ENCODE measurements at places on chromosomes 11 and 22.
A peak's percentile ranks its signal among the peaks of the same experiment; 100 is the strongest.

- no peak for DNase-seq
These were observed 35.8 kb downstream of the OR4C6 start for GRCh38 chr11:55697817-55698216.

- peak; percentile 72 for DNase-seq
These were observed 63.0 kb downstream of the PPFIBP2 start for GRCh38 chr11:7576726-7577290.

GRCh38 chr11:130480711-130481140 lies 32.3 kb downstream of the ADAMTS15 start:
- DNase-seq = peak; percentile 48

- no peak for DNase-seq
These were observed 22.6 kb downstream of the MRGPRD start for GRCh38 chr11:68958211-68958610.

DNA sequence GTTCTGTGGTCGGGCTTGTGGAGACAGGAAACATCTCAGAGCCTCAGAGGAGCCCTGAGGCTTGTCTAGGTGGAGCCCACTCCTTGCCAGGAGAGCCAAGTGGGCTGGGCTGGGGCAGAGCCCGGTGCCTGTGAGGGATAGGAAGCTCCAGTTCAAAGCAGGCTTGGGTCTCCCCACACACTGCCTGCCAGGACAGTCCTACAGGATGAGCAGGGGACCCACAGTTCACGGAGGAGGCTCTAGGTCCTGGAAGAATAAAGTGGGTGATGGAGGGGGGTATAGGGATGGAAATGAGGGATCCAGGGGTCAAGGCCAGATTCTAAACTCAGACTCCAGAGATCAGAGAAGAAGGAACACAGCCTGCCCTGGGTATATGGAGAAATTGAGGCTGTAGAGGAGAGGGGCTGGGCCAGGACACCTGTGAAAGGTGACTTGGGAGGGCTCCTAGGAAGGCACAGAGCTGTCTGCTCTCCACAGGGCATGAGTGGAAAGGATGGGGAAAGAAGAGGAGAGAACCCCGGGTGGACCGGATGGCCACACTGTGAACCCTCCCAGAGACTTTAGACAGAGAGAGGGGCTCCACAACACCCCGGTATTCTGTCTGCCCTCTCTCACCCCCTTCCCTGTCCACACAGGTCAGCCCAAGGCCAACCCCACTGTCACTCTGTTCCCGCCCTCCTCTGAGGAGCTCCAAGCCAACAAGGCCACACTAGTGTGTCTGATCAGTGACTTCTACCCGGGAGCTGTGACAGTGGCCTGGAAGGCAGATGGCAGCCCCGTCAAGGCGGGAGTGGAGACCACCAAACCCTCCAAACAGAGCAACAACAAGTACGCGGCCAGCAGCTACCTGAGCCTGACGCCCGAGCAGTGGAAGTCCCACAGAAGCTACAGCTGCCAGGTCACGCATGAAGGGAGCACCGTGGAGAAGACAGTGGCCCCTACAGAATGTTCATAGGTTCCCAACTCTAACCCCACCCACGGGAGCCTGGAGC lies 7.4 kb downstream of the IGLL5 start:
- no peak for DNase-seq

DNA sequence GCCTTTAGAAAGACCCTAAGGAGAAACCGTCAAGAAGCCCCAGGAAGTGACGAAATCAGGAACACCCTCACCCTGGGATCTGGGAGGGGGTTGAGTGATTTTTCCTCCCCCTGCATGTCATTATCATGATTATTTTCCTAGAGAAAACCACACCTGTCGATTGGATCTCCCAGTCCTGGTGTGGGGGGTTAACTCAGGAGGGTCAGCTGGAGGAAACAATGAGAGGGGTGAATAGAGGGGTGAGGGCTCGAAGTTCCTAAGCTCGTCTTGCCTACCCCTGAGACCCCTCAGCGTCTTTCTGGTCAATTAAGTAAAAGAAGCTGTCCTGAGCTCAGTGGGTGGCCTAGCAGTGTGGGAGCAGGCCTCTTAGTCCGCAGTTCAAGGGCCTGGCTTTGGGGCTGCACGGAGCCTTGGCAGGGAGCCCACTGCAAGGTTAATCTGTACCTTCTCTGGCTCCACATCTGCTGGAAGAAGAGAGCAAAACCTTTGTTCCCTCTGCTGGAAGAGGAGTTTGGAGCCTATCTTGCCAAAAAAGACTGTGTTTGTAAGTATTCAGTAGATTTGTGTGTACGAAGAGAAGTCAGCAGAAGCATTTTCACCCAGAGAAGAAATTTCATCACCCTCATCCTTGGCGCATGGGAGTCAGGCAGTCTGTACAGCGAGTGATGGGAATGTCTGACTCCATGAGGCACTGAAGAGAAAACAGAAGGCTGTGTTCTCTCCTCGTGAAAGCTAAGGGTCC lies 34.2 kb upstream of the FTH1 start:
- DNase-seq = peak; percentile 5

DNA sequence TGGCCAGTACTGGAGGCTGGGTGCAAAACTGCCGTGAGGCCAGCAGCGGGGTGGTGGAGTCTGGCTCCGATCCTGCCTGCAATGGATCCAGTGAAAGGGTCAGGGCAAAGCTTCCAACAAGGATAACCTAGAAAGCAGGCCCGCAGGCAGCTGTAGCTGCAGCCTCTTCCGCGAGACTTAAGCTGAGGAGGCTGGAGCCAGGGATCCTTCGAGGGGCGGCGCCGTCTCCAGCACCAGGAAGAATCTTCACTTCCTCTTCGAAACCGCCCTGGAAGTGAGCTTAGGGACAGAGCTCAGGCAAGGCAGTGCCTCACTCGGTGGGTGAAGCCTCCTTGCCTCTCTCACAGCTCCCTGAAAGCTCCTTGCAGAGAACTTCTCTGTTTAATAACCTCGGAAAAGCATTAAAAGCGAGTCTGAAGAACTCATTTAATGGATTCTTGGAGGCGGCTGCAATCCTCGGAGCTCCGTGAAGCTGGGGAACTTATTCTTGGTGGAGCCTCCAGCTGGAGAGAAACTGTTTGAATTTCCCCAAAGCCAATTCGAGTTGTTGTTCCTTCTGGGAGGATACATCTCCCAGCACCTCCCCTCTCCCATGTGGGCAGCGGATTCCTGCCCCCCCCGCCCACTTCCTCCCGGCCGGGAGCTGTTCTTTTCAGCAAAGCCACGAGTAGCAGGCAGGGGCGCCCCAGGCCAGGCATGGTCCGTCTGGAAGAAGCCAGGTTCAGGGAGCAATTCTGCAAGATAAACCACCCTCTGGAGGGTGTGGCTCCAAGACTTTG lies 169.9 kb downstream of the CTTN start:
- peak; percentile 54 for DNase-seq

DNA sequence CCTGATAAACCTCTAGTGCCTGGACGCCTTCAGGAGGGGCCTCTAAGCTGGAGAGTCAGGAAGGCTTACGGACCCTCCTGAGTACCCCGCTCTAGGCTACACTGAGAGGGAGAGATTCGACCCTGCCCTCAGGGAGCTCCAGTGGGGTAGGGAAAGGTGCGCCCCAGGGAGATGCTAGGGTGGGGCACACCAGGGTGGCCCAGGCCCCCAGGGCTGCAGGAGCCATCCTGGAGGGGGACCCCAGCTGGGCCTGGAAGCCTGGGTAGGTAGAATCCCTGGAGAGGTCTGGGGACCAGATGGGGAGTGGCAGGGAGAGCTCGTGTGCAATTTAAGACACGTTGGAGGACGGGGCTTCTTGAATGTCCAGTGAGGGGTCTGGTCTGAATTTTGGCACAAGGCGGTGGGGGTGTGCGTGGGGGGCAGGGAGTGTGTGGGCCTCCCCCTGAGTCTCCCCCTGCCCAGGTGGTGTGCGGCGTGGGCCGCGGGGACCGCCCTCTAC lies 4.7 kb downstream of the CARNS1 start:
- no peak for DNase-seq

DNA sequence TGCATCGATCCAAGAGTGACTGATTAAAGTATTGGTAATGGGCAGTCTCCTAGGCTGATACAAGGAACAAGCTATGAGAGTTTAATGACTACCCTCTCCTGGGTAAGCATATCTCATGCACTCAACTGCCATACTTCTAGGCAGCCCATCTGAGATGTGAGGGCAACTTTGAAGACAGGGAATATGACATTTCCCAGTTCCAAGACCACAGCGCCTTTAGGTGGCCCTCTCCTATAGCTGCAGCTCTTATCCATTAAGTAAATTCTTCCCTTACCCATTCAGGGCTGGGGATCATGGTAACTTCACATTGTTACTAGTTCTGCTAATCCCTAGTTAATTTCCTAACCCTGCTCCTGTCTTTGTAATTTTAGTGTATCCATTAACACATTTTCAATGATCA lies 157.3 kb upstream of the CTSC start:
- DNase-seq = no peak

GRCh38 chr11:109033627-109034338 lies 368.9 kb downstream of the DDX10 start:
- DNase-seq = peak; percentile 96

DNA sequence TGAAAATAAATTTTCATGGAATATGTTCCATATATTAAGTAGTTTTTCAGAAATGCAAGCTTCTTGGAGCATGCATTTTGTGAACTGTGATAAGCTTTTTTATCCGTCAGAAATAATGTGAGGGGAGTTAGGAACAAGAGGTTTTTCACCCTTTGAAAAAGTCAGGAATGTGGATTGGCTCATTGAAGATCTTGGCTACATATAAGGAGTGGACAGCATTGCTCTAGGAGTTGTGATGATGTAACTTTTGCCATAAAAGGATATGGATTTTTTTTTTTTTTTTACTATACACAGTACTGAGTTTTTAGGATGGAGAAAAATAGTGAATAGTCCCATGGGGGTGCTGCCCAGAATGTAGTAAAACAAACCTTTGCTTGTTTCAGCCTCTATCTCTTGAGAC lies 180.2 kb downstream of the NAV2 start:
- peak; percentile 53 for DNase-seq

DNA sequence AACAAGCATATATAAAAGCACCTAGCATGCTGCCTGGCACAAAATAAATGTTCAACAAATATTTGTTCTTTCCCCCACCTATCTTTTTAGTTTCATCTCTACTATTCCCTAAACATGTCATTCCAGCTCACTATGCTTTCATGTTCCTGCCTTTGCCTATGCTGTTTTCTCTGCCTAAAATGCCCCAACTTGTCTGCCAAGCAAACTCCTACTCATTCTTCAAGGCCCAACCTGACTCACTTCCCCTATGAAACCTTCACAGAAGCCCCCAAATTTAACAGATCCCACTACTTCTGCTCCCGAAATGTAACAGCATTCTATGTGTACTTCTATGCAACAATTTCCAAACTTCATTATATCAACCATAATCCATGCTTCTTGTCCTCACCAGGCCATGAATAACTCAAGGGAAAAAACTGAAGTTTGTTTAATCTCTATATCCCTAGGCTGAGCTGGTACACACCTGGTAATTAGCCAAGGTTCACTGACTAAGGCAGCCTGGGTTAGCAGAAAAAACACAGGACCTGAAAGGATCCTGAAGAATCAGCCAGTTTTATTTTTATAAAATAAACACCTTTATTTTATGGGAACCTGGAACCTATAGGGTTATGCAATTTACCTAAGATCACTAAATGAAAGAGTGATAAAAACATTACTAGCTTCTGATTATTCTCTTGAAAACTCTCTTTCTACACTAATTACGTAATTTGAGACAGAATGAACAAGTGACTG lies 72.2 kb downstream of the PAK1 start:
- DNase-seq = no peak

DNA sequence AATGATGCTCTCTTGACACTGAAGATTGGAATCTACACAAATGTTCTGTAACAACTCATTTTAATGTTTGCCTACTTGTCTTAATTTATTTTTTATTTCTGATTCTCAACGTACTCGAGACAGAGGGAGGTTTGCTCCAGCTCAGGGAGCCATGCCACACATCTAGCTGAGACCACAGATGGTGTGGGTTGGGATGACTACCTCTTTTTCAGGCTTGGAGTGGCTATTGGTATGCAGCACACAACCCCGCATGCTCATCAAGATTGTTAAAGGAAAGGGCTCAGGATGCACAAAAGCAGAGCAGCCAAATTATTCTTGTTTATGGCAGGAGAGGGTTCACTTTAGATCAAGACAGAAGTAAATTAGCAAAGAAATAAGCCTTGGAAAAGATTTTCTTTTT lies 424.5 kb downstream of the OPCML start:
- no peak for DNase-seq

GRCh38 chr22:37273846-37274225 lies 8.5 kb upstream of the CYTH4 start:
- DNase-seq = no peak

DNA sequence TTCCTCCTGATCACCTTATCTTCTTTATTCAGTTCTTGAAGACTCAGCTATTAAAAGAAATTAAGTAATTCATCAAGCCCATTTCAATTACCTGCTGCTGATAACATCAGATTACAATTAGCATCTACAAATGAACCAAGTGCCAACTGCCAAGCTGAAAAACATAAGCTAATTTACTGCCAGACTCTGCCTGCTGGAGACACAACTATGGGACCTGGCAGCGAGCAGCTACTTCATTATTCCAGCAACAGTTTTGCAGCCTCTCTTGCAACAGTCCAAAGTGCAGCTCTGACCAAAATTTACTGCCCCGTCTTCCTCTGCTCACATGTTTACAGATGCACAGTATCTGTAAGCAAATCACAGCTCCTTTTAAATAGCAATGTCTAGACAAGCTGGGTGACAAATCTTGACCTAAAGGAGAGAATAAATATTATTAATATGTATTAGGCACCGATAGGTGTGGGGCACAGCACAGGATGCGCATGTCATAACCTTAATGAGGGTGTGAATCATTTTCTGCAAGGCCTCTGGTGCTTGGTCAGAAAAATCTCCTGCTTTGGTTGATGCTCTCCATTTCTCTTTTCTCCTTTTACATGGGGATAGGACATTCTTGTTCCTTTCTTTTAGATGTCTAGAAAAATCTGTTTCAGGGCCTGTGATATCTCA lies 232.2 kb upstream of the PITPNB start:
- peak; percentile 25 for DNase-seq

DNA sequence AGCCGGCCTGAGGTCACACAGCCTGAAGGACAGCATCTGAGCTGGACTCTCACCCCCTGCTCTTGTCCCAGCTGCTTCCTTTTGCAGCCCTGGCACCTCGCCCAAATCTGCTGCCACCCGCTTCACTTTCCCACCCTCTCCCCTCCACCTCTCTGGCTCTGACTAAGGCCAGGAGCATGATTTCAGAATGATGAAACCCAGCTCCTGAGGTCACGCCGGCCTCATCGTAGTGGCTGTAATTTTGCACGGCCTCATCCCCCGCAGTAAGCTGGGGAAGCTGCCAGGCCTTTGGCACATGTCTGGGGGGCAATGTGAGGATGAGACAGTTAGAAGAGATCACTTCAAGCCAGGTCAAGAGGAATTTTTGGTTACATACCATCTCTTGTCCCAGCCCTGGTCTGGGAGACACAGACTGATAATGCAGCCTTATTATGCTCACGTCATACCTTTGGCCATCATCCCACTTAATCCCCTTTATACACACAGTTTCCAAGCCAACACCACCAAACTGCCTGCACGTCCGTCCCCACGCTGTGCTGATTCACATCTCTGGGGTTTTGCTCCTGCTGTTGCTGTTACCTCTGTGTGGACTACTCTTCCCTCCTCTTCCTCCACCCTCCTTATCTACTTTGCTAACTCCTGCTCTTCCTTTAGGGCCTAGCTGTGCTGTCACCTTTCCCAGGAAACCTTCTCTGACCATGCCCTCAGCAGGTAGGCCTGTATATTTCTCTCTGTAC lies 58.1 kb downstream of the CHRDL2 start:
- peak; percentile 98 for DNase-seq
